ENCODE measurements at places on chromosomes 1 and 21.

DNA sequence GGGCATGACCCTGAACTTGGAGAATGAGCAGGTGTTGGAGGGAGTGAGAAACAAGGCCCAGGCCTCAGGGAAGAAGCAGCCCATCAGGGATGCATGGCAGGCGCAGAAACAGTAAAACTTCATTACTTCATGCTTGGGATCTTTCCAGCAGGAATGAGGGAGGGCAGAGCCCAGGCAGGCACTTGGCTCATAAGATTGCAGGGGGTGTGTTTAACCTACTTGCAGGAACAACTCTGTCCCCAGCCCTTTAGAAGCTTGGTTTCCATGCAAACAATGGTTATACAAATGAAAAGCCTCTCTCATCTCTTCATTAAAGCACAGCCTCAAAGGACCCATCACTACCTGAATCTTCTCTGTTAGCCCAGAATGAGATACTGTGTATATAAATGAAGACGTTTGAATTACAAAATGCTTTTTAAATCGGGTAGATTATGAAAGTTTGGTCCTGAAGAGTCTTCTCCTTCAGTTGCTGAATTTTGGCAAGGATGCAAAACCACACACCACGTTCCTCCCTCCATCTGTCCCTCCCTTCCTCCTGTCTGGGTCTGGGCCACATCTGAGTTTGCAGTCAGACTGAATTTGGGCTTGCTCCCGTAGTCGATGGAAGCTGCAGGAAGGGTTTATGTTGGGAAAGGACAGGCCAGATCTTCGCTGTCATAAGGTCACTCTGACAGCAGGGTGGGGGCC lies 154.4 kb upstream of the KLHDC7A start:
- DNase-seq, result no peak

- no peak for DNase-seq
Observed at GRCh38 chr1:198775606-198776005, 136.8 kb downstream of the PTPRC start.

GRCh38 chr1:200082329-200082728 lies 54.8 kb downstream of the NR5A2 start:
- DNase-seq, result no peak

DNA sequence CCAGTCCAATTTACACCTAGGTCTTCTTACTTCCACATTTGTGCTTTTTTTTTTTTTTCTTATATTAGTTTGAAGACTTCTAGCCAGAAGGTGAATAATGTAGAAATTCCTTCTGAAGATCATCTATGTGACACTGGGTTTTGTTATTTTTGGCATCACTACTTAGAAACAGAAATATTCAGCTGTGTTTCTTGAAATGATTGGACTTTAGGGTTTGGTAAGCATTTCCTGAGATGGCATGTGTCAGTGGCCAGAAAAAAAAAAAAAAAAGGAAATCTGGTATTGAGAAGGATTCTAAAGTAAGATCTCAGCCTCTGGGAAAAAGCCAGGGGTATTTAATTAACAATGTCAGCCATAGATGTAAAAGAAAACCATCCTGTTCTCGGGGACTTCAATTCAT lies 43.4 kb upstream of the LRRC8C start:
- peak; percentile 67 for DNase-seq

DNA sequence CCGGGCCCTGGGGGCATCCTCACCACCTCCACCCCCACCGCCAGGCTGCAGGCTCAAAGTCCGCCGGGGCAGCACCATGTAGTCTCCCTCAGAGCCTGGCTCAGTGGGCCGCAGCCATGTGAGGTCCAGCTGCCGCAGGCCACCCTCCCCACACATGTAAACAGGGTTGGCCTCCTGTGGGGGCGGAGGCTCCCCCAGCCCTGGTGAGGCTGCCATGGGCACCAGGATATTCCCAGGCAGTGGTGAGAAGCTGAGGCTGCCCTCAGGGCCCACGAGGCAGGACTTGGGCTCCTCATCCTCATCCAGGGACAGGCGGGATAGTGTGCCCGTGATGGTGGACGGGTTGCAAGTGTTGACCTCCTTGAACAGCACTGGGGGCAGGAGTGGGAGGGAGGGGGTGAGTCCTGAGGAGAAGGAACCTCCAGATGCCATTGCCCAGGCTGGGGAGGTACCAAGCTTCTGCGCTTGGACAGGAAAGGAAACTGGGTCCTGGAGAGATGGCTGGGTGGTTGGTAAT lies 27.3 kb upstream of the COL16A1 start:
- no peak for DNase-seq

GRCh38 chr1:30383221-30383711 lies 340.1 kb downstream of the MATN1 start:
- no peak for DNase-seq

- DNase-seq, result no peak
Observed at GRCh38 chr21:43361493-43362296, 65.2 kb downstream of the SIK1 start.

DNA sequence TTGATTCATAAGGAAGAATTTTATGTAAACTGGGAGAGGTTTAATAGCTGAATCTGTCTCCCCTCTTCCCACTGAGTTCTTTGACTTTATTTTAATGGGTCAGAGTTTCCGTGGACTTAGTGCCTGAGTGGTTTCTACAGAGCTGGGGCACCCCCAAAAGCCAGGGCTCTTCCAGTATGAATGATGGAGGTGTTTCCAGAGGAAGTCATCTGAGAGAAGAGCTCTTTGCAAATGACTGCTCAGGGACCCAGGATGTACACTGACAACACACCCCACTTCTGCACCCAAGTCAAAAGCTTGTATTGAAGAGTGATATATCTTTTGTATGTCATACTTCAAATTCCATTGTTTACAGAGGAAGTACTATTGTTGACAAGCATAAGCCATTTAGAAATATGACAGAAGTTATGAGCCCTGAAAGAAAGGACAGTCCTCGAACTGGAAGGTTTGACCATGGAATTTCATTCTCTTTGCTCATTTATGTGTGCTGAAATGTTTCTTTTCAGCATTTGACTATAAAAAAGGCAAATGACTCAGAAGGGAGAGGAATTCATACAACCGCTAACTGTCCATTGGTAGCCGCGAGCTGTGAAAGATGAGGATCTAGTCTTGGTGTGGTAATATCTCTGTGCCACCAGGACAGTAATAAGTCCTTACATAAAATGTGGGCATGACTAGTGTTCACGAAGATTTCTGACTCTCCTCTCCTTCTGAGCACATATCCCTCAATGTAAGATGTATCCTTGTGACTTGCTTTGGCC lies 25.4 kb upstream of the LMX1A start:
- DNase-seq, result no peak

DNA sequence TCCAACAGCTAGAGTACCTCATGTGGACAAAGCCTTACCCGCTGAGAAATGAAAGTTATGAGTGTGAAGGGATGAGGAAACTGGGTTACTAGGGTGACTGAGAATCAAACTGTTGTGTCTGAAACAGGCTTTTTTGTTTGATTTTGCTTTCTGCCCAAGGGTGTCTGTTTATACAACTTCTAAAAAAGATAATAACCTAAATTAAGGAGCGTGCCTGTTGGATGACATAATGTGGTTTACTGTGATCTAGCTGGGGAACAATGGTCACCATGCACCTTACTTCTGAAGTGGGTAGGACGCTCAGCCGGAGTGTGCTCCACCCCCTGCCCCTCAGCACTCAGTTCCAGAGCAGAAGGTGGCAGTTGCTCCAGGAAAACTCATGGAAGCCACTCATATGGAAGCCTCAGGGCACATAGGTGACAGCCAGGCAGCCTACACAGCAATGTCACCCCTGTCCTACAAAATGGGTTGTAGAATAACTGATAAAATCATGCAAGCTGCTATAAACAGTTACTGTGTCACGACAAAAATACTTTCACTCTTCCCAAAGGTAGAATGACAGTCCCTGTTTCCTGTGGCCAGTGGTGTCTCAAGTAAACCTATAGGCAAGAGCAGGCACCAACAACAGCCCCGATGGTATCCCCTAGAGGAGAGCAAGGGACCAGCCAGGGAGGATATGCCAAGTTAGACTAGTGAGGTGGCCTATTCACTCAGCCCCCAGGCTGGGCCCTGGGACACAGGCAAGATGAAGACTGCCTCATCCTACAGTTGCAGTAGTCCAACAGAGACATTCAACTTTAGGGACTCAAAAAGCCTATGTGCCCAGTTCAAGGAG lies 29.3 kb downstream of the SIPA1L2 start:
- peak; percentile 32 for DNase-seq

DNA sequence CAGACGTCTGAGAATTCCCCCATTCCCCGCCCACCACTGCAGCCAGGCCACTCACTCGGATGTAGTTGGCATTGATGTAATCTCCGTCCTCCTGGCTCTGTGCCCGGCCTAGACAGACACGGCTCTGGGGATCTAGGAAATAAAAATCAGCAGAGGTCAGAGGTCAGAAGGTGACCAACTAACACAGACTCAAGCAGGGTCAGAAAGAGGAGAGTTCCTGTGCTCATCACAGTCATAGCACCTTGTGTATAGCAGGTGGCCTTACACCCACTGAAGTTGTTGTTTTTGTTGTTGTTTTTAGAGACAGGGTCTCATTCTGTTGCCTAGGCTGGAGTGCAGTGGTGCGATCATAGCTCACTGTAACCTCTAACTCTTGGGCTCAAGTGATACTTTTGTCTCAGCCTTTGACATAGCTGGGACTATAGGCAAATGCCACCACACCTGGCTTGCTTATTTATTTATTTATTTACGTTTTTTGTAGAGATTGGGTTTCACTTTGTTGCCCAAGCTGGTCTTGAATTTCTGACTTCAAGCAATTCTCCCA lies 4.9 kb downstream of the PTPN7 start:
- no peak for DNase-seq

GRCh38 chr1:72845381-72845780 lies 563.0 kb upstream of the NEGR1 start:
- DNase-seq, result no peak

GRCh38 chr1:193979219-193979618 lies 792.8 kb upstream of the B3GALT2 start:
- no peak for DNase-seq

DNA sequence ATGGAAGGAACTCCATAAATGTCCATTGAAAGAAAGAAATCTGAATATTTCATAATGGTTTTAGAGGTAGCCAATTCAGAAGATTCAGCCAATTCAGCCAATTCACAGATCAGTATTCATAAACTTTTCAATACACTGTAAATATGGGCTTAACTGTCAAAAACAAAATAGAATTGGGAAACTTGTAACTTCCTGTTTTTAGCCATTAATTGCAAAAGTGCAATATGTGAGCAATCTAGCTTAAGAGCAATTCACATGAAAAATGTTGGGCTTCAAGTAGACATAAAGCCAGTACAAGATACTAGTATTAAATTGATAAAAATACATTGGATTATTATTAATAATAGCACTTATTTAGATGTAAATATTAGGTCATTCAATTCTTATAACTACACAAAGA lies 27.5 kb upstream of the PLPPR4 start:
- DNase-seq, result no peak

- DNase-seq, result no peak
Observed at GRCh38 chr1:91742848-91743292, 143.1 kb downstream of the TGFBR3 start.

DNA sequence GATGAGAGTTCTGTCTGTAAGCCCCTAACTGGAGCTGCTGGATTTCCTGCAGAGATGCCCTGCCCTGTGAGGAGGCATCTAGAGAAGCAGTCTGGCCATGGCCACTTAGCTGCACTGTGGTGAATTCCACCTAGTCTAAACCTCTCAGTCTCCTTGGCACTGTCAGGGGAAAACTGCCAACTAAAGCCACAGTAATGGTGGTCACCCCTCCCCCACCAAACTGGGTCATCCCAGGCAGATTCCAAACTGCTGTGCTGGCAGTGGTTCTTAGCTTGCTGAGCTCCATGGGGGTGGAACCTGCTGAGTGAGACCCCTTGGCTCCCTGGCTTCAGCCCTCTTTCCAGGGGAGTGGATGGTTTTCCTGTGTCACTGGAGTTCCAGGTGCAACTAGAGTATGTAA lies 740.6 kb downstream of the RWDD3 start:
- no peak for DNase-seq

DNA sequence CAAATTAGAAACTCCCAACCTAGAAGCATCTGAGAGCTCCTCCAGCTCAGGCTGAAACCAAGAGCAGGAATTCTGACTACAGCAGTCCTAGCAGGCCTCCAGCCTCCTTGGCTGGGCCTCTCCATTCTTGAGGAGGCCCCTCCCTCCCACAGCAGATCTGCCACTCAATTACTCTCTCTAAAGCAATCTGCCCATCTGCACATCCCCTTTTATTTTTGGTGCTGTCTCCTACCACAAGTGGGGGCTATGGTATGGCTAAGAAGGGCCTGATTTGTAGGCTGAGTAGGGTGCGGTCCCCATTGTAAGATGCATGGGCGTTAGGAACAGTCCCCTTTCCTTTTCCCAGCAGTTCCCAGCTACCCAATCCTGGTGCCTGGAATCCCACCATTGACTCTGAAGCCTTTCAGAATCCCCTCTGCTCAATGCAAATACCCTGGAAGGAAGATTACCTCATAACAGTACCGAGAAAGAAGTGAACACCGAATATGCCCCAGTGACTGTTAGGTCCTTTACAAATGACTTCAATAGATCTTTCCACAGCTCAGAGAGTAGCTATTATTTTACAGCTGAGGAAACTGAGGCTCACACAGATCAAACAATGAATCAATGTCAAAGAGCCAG lies 11.6 kb upstream of the TTC39A start:
- no peak for DNase-seq

- DNase-seq, result no peak
Observed at GRCh38 chr1:106700211-106700610, 356.3 kb upstream of the PRMT6 start.

GRCh38 chr1:207963427-207964194 lies 52.7 kb upstream of the CD34 start:
- peak; percentile 87 for DNase-seq

DNA sequence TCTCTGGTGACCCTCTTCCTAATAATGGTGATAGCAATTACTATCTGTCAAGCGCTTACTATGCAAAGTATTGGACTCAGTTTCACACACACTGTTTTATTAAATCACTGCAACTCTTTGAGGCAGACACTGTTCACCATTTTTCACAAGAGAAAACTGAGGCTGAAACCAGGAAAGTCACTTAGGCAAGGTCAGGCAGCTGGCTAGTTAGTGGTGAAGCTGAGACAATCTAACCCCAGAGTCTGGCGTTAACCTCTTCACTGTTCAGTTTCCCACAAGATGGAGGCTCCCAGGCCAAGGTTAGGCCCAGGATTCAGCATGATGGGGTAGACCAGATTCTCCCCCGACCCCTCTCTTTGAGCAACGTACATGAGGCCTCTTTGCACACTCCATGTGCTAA lies 4.8 kb upstream of the GJA8 start:
- no peak for DNase-seq

- no peak for DNase-seq
Observed at GRCh38 chr1:185154912-185155513, 1.7 kb downstream of the TRMT1L start.

DNA sequence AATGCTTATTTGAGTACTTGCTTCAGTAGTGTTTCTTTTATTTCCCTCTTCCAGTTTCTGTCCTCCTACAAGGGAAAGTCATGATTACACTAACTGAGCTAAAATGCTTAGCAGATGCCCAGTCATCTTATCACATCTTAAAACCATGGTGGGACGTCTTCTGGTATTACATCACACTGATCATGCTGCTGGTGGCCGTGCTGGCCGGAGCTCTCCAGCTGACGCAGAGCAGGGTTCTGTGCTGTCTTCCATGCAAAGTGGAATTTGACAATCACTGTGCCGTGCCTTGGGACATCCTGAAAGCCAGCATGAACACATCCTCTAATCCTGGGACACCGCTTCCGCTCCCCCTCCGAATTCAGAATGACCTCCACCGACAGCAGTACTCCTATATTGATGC lies 50.3 kb upstream of the LRRC8C start:
- no peak for DNase-seq

Data from activated CD4-positive, alpha-beta T cell treated with anti-CD3 and anti-CD28 coated beads, Interleukin-2, Interleukin-4, amounts not matched to agents 100 ng/mL and 50 ng/mL, durations not matched to agents 16 hours and 8 hours (primary cell).